ENCODE measurements at places on chromosomes 11 and 22. TPM values are rescaled to one million over a fixed set of nuclear protein-coding genes. Genes with fewer than 3 reads are reported as not detected.

MMP3 gene
- polyA plus RNA-seq = not detected

DDTL gene
- polyA plus RNA-seq = 3.5 TPM

CATSPERZ gene
- 0.74 TPM for polyA plus RNA-seq

KCNA4 gene
- 6.5 TPM for polyA plus RNA-seq

PTPRCAP gene
- polyA plus RNA-seq = 13.4 TPM

SLCO2B1 gene
- 18.5 TPM for polyA plus RNA-seq

SERPING1 gene
- polyA plus RNA-seq = 353 TPM

ISX gene
- not detected for polyA plus RNA-seq

GVQW3 gene
- polyA plus RNA-seq = 0.97 TPM

LMNTD2 gene
- 0.20 TPM for polyA plus RNA-seq

TMEM86A gene
- 1.8 TPM for polyA plus RNA-seq

KCTD21 gene
- 54.0 TPM for polyA plus RNA-seq

RTN4R gene
- 1.9 TPM for polyA plus RNA-seq

MS4A7 gene
- polyA plus RNA-seq = 17.5 TPM

FXYD6 gene
- 94.4 TPM for polyA plus RNA-seq

SLC22A25 gene
- polyA plus RNA-seq = not detected

OR8A1 gene
- polyA plus RNA-seq = not detected

TESMIN gene
- polyA plus RNA-seq = 0.71 TPM

DDT gene
- 184 TPM for polyA plus RNA-seq
